ENCODE measurements at places on chromosomes 7 and 10.

DNA sequence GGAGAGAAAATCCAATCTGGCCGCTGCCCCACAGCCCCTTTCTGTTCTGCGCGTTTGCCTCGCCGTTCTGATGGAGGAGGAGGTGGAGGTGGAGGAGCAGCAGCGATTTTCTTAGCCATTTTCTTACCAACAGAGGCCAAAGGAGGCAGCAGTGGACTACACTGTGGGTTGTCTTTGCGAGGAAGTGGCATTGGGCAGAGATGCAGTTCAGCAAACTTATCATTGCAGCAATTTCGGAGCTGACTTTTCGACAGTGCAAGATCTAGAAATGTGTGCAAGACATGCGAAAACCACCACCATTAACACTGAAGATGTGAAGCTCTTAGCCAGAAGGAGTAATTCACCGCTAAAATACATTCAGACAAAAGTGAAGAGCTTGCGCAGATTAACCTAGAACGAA is 1.9 kb upstream of the ARL4A start:
- DNase-seq, result no peak

DNA sequence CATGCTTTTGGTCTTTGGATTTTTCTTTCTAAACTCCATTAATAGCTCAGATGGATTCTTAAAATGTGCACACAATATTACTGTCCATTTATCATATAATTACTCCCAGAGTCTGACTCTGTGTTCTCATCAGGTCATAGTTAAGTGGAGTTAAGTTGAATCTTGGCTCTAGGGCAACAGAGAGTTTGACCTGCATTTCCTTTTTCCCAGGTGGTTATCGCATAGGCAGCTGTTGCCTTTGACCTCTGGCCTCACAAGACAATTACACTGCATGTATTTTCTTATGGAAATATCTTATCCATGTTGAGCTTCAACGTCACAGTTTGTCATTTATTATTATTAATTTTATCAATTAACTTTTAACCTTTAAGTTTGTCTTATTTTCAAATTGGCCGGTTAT is 237.5 kb upstream of the HGF start:
- DNase-seq, result no peak

GRCh38 chr10:100826983-100827818 is 81.8 kb downstream of the PAX2 start:
- no peak for DNase-seq

DNA sequence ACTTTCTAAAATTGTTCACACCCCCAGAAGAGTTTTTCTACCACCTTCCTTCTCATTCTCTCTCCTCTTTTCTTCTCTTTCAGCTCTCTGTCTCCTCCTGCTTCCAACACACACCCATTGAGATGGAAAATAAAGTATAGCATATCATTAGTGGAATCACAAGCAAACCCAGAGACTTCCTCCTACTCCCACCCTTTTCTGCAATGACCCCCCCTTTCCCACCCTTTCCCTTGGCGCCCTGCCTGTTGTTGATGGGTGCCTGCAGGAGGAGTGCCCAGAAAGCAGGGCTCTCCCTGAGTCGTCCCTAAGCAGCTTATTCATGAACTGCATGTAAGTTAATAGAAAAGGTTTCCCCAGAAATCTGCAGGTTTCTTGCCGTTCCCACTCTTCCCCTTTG is 300.0 kb downstream of the PLXNA4 start:
- no peak for DNase-seq

- no peak for DNase-seq
Measured at GRCh38 chr10:63665670-63666134, 144.5 kb downstream of the REEP3 start.

- no peak for DNase-seq
Measured at GRCh38 chr10:104333728-104334373, 4.4 kb downstream of the ITPRIP start.

- no peak for DNase-seq
Measured at GRCh38 chr7:17781491-17782215, 158.6 kb downstream of the SNX13 start.

DNA sequence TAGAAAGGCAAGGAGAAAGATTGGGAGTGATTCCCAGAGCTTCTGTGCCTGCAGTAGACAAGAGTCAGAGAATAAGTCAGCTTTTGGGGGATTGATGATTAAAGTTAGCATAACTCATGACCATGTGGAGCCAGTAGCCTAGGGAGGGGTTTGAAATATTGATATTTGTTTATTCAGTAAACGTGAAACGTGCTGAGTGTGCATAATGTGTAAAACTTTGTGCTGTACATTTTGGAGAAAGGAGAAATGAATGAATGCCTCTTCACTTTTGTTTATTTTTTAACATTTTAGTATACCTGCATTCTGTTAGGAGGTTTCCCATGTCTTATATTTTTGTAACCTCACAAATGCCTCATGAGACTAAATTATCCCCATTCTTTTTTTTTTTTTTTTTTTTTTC is 272.3 kb downstream of the SORCS3 start:
- no peak for DNase-seq

- no peak for DNase-seq
Measured at GRCh38 chr10:48946891-48947500, 7.4 kb upstream of the LRRC18 start.

DNA sequence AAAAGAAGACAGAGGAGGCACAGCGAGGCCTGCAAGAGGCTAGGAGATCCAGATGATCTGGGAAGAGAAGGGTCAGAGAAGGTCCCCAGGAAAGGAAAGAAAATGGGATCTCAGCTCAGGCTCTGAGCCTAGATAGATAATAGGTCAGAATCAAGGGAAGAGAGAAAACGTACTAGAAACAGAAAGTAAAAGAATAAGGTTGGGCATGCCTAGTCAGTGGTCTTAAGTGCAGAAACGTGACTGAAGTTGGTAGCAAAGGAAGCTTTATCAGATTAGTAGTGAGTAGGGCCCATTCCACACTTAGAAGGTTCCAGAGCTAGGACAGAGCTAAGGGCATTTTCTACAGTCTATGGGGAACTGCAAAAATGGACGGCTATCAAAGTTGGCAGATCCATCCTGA is 84.8 kb upstream of the ASAH2 start:
- no peak for DNase-seq

DNA sequence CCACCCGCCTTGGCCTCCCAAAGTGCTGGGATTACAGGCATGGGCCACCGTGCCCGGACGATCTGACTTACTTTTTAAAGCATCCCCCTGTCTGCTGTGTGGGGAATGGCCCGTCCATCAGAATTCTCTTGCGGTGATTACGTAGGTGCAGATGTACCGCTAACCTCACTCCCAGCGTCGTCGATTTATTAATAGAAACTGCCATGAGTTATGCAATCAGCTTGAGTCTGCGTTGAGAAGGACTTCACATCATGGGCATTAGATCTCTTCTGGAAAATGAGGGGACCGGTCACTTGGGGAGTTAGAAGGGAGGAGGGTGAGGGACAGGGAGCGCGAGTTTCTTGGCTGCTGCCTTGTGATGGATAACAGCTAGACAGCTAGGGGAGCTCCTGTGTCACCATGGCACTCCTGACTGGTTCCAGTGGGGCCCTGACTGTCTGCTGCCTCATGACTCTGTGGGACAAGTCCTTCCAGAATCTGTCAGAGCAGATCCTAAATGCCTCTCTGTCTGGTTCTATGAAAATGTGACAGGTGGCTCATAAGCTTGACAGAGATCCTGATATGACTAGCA is 35.2 kb downstream of the POR start:
- DNase-seq, result no peak

- no peak for DNase-seq
Measured at GRCh38 chr10:16675334-16675733, 141.9 kb downstream of the RSU1 start.

GRCh38 chr10:1057106-1057657 is 997 bp downstream of the WDR37 start:
- no peak for DNase-seq

DNA sequence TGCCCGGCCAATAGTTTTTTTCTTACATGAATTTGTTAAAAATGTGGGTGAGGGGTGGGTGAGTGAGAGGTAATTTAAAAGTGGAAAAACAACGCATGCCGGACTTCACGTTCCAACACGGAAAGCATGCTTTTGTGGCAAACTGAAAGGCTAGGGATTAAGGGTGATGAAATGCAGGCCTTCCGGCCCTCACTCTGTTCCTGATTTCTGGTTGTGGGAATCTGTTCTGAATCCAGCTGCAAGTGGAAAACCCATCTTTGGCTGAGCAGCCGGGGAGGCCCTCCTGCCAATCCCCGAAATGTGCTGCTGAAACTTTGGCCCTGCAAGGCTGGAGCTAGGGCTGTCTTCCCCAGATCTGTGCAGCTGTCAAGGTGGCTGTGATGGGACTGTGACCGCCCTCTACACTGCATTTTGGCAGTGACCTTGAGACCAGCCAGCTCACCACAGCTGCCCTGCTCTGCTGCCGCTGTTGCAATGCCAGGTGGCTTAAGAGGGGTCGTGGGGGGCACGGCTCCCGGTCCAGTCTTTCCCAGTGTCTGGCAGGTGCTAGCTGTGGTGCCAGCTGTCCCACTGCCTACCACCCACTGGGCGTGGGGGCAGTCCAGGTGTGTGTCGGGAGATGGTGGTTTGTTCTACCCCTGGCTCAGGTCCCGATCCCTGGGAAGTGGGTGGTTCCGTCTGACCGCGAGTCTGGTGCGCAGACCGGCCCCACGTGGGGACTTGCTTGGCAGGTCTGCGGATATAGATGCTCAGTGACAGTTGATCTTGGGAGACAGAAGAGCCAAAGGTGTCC is 39.0 kb downstream of the TET1 start:
- DNase-seq, result no peak

DNA sequence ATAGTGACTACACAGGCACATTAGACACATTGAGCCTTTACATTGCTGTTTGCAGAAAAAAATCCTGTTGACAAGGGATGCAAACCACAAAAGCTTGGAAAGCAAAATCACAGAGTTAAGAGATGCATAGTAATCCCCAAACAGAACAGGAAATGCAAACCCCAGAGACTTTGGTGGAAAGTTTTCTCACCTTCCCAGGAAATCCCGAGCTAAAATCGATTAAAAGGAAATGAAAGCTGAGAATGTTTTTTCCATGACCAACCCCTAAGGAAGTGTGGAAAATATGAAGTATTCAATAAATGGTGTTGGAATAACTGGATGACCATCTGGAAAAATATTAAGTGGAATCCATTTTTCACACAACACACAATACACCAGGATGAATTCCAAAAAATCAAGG is 598.7 kb downstream of the GRID1 start:
- DNase-seq, result no peak

- DNase-seq, result no peak
Measured at GRCh38 chr10:4343873-4344272, 482.1 kb upstream of the AKR1E2 start.

GRCh38 chr10:124066126-124066700 is 27.2 kb downstream of the CHST15 start:
- no peak for DNase-seq

GRCh38 chr10:114683593-114683992 is 25.5 kb upstream of the ABLIM1 start:
- DNase-seq, result no peak

DNA sequence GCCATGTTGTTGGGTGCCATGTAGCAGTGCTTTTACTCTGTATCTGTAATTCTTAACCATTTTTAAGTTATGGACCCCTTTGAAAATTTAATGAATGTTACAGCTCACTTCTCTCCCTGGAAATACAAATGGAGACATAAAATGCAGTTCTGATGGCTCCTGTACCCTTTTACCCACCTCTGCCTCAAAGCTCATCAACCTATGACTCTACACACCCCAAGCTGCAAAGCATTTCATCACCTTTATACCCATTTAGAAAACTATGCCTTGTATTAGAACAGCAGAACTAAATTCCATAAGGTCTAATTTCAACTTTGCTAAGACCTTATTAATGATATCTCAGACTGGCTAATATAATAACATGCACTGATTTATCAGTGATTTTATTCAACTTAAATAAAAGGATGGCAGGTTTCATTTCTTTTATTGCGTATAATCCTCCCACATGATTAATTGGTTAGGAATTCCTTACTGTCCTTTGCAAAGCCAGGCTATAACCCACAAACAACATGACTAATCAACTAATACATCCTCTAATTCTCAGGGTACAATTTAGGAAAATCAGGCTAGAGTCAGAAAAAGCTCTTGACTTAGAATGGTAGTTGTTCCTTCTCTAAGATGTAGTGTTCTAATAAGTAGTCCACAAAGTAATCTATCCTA is 68.1 kb downstream of the CPEB3 start:
- DNase-seq, result no peak

DNA sequence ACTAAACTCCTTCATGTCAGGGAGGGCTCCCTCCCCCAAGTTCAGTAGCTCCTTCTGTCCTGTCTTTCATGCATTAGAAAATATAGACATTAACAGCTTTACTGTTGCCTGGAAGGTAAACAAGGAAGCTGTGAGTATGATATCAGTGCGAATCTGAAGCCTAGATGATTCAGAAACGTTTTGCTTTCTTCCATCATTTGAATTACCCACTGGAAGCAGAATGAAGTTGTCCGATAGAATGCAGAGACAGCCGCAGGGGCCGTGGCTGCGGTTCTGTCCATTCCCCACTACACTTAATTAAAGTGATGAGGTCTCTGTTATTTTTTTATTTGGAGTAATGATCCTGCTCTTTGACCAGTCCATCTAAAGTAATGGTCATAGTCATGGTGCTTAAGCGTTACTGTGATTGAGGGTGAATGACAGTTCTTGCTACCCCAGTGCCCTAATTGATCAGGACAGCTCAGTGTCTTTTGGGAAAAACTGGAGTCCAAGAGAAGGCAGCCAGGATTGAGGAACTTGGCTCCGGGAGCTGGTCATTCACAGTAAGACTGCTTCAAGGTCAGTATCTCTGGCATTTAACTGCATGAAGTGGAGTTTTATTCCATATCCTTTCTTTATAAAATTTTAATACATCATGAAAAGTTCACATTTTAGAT is 69.9 kb downstream of the PTPRE start:
- DNase-seq, result no peak

GRCh38 chr10:46560381-46560780 is 3.9 kb upstream of the GPRIN2 start:
- DNase-seq, result no peak

GRCh38 chr7:48424731-48425130 is 253.5 kb downstream of the ABCA13 start:
- DNase-seq, result no peak

DNA sequence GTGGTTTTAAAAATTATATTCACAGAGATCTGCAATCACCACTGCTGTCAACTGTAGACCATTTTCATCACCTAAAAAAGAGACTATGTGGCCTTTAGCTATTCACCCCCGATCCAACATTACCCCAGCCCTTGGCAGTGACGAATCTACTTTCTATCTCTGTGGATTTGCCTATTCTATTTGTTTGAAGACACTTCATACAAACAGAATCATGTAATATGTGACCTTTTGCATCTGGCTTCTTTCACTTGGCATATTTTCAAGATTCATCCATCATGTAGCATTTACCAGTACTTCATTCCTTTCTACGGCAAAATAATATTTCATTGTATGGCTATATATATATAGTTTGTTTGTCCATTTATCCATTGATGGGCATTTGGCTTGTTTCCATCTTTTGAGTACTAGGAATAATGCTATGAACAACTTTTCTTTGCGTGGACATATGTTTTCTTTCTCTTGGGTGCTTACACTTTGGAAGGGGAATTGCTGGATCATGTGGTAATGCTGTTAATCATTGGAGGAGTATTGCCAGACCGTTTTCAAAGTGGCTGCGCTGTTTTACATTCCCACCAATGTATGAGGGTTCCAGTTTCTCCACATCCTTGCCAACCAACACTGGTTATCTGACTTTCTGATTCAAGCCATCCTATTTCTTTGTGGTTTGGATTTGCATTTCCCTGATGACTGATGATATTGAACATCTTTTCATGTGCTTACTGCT is 22.3 kb downstream of the ADAMTS14 start:
- no peak for DNase-seq

Data from stimulated activated CD8-positive, alpha-beta memory T cell treated with anti-CD3 and anti-CD28 coated beads, Interleukin-12 subunit alpha, Interleukin-12 subunit beta, amount 100 ng/mL, for 4 hours (primary cell).